ENCODE measurements at places on chromosomes 5 and 9.

DNA sequence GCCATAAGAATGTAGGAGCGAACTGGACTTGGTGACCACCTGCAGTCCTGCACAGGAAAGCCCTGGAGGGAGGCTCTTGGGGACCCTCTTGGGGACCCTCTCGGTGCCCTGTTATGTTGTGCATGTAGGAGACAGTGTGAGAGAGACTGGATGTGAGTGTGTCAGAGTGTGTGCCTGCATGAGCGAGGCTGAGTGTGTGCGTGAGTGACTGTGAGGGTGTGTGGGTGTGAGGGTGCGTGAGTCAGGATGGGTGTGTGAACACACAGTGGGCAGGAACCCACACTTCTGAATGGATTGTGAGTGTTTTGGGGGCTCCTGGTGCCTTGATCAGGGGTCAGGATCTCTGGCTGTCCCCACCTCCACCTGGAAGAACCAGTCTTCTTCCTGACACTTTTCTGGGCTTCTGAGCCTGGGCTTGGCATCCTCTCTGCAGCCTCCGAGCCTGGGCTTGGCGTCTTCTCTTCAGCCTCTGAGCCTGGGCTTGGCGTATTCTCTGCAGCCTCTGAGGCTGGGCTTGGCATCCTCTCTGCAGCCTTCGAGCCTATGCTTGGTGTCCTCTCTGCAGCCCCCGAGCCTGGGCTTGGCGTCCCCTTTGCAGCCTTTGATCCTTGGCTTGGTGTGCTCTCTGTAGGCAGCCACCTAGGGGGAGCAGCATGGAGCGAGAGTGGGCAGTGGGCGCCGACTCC is 25.6 kb upstream of the ANKRD33B start:
- no peak for DNase-seq

DNA sequence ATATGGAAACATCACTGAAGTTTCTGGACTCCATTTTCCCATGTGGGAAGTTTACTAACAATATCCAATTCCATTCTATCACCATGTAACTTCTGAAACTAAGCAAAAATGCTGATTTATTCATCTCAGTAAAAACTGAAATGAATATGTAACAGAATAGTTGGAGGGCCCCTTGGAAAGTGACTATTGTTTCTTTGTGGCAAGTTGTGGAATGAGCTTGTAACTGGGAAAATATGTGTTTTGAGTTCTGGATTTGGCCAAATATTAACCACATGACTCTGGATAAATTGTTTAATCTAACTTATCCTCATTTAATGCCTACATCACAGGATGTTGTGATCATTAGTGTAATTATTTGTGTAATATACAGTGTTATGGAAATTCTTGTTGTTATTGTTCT is 619.3 kb downstream of the TLE4 start:
- no peak for DNase-seq

DNA sequence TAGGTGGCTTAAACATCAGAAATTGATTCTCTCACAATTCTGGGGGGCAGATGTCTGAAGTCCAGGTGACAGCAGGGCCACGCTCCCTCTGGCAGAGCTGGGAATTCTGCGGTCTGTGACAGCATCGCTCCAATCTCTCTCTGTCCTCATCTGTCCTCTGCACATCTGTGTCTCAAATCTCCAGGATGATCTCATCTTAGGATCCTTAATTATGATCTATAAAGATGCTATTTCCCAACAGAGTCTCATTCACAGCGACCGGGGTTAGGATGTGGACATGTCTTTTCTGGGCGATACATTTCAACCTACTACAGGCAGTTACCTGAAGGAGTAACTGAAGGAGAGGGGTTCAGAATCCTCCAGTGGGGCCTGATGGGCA is 31.4 kb downstream of the ANKRD33B start:
- no peak for DNase-seq

- peak; percentile 93 for DNase-seq
Observed at GRCh38 chr9:128249908-128250838, 25.6 kb downstream of the GOLGA2 start.

DNA sequence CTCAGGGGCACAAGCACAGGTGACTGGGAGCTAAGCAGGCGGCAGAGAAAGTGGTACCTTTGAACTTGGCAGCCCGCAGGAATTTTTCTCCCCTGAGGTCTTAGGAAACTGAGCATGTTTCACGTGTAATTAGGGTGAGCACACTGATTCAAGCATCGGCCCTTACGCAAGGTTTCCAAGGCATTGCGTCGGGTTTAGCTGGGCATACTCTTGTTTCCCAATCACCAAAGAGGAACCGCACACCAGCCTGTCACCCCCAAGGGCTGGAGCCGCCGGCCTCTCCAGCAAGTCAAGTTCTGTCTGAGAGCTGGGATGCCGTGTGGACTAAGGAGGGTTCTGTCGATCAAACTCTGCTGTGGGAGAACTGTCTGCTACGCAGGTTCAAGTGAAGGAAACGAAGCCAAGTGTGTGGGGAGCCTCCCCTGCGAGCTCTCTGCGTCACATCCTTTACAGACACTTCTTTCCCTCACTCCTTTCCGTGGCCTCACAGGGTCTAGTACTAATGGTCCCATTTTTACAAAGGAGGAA is 53.0 kb downstream of the ERGIC1 start:
- DNase-seq, result no peak

GRCh38 chr5:33738967-33739366 is 152.8 kb downstream of the ADAMTS12 start:
- DNase-seq, result no peak

DNA sequence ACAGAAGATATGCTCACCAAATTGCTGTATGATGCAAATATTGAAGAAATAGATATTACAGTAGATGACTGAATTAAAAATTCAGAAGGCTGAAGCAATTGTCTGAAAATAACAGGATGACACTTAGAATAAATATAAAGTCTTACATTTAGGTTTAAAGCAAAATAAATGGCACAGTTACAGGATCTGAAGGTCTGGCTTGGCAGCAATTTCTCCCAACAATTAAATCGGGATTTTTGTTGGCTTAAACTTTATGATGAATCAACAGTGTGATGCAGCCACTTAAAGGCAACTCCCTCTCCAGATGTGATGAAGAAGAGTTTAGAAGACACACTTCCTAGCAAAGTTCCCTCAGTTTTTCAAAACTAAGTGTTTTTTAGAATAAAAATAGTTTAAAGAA is 80.5 kb downstream of the NREP start:
- no peak for DNase-seq

Measured in HuH-7.5 (cell line).